Esophagus squamous epithelium (tissue), 5 donors: ENCODE measurements at places on chromosomes 7 and 10. TPM values are rescaled to one million over a fixed set of nuclear protein-coding genes. Genes with fewer than 3 reads are reported as not detected.

GRCh38 chr10:74177140-74177677, 26.2 kb downstream of the ADK start:
- H3K4me1 ChIP-seq, result peaks cover 57% of the 10 kb centered on the region
- DNase-seq, result no peak
- peak overlapping the region; percentile 90 for H3K27ac ChIP-seq
- peak overlapping the region; percentile 62 for H3K4me3 ChIP-seq

The VAX1 gene
- 0.13 TPM for total RNA-seq

- H3K27ac ChIP-seq, result no peak overlapping the region
- peaks cover 100% of the 10 kb centered on the region for H3K27me3 ChIP-seq
- DNase-seq, result no peak
- H3K4me1 ChIP-seq, result peaks cover 36% of the 10 kb centered on the region
- H3K36me3 ChIP-seq, result no peaks in the 10 kb centered on the region
Measured at GRCh38 chr7:122305475-122306319, 1.1 kb upstream of the FEZF1 start.

The PVRIG gene
- 0.40 TPM for total RNA-seq

The ACTL6B gene
- total RNA-seq, result not detected

The FRMD4A gene
- 7.3 TPM for total RNA-seq

The UPK3B gene
- total RNA-seq, result 34.3 TPM

The SLIT1 gene
- total RNA-seq, result not detected

DNA sequence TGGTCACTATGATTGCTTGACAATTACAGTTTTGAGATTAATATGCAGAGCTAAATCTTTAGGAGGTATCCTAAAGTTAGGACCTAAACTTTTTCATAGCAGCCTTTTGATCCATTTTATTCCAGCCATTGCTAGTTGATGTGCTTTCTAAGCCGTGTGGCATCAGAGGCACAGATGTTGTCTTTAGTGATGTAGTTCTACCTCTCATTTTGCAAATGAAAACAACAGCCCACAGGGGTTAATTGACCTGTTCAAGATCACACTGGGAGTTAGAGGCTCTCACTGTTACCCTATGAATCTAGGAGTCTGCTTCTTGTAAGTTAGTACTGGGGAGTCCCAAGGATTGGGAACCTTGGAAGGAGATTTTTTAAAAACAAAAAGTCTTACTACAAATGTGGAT, 10.6 kb downstream of the AUTS2 start:
- no peak overlapping the region for H3K27ac ChIP-seq
- no peaks in the 10 kb centered on the region for H3K36me3 ChIP-seq
- DNase-seq, result no peak
- no peak overlapping the region for H3K4me3 ChIP-seq

The ODAD2 gene
- total RNA-seq, result 0.19 TPM

DNA sequence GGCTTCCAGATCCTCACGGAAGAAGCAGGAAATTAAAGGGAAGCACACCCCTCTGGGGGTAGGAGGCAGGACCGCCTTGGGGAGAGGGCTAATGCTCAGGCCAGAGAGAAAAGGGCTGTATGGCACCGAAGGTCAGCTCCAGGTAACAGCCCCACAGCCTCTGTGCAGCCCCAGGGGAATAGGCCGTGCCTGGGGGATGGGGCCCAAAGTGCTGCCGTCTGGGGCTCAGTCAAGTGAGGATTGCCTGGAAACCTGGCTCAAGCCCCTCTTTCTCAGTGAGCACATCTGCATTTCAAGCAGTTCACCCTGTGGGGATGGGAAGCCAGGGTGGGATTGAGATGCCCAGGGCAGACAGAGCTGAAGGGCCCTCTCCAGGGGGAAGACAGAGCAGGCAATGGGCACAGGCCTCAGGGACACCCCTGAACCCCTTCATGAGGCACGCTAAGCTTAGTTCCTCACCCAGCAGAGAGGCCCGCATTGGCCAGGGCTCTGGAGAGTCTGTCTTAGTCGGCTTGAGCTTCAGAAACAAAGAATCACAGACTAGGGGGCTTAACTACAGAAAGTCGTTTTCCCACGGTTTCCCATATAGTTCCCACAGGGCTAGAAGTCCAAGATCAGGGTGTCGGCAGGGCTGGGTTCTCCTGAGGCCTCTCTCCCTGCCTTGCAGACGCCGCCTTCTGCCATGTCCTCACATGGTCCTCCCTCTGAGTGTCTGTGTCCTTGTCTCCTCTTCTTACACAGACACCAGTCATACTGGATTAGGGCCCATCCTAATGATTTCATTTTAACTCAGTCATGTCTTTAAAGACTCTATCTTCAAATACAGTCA, 118.2 kb downstream of the PTPN20 start:
- H3K4me3 ChIP-seq, result no peak overlapping the region
- H3K27ac ChIP-seq, result no peak overlapping the region
- no peaks in the 10 kb centered on the region for H3K27me3 ChIP-seq

DNA sequence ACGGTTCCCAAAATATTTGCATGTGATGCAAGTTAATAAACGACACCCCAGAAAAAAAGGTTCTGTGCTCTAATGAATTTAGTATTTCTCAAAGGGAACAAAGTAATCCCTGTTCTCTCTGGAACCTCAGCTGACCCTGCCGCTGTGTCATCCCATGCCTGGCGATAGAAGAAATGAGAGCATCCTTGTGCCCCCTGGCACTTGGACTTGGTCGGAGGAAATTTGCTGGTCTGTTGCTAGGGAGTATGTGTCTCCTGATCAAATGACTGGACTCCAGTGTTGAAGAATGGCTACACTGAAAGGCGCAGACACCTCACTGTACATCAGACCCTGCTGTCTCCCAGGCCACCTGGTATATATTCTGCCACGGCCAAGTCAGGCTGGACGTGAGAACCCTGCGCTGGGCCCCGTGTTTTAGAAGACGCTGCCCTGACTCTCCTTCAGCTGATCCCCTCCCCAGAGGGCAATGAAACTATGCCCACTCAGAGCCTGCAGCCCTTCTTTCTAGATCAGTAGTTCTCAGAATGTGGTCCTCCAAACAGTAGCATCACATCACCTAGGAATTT, 67.2 kb downstream of the THNSL1 start:
- no peak for DNase-seq
- no peak overlapping the region for H3K4me3 ChIP-seq
- peaks cover 8% of the 10 kb centered on the region for H3K4me1 ChIP-seq
- H3K36me3 ChIP-seq, result no peaks in the 10 kb centered on the region

DNA sequence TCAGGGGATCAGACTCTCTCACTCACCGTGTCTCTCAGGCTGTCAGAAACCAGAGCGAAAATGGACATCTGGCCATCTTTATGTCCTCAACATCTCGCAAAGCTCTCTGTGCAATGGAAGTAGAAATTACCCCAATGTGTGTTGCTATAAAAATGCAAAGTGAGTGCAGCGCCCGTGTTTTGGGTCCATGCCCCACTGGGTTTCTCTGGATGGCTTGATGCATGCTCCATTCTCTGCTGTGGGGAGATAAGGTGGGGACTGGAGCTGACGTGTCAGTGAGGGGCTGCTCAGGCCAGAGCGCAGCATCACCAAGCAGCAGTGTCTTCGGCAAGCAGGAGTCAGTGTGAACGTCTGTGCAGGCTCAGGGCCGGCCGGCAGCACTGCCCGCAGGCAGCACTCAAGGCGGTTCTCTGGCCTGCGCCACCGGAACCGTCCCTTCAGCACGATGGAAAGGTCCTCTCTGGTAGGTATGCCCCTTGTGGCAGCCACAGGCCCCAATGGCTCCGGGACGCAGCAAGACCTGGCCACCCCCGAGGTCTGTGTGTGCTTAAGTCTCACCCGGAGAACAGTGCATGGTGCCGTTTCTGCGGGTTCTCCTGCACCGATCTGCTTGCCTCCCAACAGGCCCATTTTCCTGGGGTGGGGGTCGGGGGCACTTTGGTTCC, 30.2 kb downstream of the WDR86 start:
- H3K4me1 ChIP-seq, result peaks cover 20% of the 10 kb centered on the region
- no peak for DNase-seq
- peaks cover 8% of the 10 kb centered on the region for H3K27me3 ChIP-seq
- H3K4me3 ChIP-seq, result no peak overlapping the region

The PLCE1 gene
- 2.7 TPM for total RNA-seq

The STEAP2 gene
- 9.0 TPM for total RNA-seq

DNA sequence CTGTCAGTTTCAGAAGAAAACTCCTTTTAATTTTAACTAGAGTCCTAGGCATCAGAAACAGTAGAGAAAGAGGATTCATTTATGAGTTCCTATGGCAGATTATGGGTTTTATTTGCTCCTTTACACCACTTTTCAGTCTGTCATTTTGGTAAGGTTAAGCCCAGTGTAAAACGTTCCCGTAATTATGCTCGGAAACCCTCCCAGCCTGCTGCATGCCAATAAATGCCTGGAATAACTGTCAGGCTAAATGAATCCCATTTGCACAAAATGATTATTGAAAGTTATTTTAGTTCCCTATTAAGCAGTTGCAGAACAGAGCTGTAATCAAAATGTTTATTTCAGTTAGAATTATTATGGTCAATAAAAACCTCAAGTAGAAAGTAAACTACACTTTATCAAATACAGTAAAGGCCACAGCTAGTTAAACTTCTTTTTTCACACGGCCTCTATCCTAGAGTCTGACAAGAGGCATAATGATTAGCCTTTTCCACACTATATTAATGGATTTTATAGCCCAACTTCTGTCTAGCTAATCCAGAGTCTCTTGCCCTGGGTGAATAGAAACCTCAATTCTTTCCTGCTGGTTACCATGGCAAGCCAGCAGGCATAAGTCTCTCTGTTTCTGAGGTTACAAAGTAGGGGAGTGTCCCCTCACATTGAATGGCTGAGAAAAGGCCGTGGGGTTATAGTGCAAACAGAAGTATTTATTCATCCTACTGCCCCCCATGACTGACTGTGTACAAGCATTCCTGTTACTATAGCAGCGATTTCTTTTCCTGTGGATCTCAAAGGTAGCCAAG, 80.8 kb upstream of the NPVF start:
- no peaks in the 10 kb centered on the region for H3K36me3 ChIP-seq
- no peak overlapping the region for H3K4me3 ChIP-seq
- no peaks in the 10 kb centered on the region for H3K27me3 ChIP-seq
- H3K27ac ChIP-seq, result no peak overlapping the region
- no peaks in the 10 kb centered on the region for H3K4me1 ChIP-seq

- no peak for DNase-seq
Measured at GRCh38 chr7:139708541-139708940, 69.3 kb downstream of the HIPK2 start.
